ENCODE measurements at places on chromosomes 2 and 18. TPM values are rescaled to one million over a fixed set of nuclear protein-coding genes. Genes with fewer than 3 reads are reported as not detected.

Gene RIF1
- 56.1 TPM for total RNA-seq

Gene DLX2
- not detected for total RNA-seq

Gene CABLES1
- total RNA-seq = 0.73 TPM

Gene KCNE4
- not detected for total RNA-seq

Gene MC2R
- not detected for total RNA-seq

Gene ZNF521
- total RNA-seq = not detected

Gene SLC38A11
- 1.6 TPM for total RNA-seq

- no peak overlapping the region for H3K4me3 ChIP-seq
- peaks cover 15% of the 10 kb centered on the region for H3K36me3 ChIP-seq
- no peak for DNase-seq
- no peaks in the 10 kb centered on the region for H3K27me3 ChIP-seq
These were observed 15.2 kb downstream of the LANCL1 start for GRCh38 chr2:210461401-210461800.

DNA sequence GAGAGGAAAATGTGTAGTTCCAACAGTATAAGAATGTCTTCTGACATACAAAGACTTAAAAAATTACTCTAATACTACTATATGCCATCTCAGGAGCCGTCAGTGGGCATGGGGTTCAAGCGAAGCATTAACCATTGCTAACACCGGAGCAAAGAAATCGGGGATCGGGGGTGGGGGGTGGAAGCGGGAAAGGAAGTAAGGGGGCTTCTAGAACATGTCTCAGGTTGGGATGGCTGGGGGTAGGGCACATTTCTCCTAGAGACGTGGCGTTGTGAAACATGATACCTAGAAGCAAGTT is 702 bp downstream of the LMAN1 start:
- no peak for DNase-seq
- H3K4me1 ChIP-seq = peaks cover 18% of the 10 kb centered on the region
- H3K36me3 ChIP-seq = peaks cover 3% of the 10 kb centered on the region
- H3K4me3 ChIP-seq = peak overlapping the region; percentile 100
- peak overlapping the region; percentile 98 for H3K27ac ChIP-seq

- peaks cover 2% of the 10 kb centered on the region for H3K36me3 ChIP-seq
- peak overlapping the region; percentile 99 for H3K27ac ChIP-seq
- peak overlapping the region; percentile 93 for H3K4me3 ChIP-seq
- no peaks in the 10 kb centered on the region for H3K27me3 ChIP-seq
- DNase-seq = no peak
These were observed 90.2 kb downstream of the FAM161A start for GRCh38 chr2:61763605-61764034.

DNA sequence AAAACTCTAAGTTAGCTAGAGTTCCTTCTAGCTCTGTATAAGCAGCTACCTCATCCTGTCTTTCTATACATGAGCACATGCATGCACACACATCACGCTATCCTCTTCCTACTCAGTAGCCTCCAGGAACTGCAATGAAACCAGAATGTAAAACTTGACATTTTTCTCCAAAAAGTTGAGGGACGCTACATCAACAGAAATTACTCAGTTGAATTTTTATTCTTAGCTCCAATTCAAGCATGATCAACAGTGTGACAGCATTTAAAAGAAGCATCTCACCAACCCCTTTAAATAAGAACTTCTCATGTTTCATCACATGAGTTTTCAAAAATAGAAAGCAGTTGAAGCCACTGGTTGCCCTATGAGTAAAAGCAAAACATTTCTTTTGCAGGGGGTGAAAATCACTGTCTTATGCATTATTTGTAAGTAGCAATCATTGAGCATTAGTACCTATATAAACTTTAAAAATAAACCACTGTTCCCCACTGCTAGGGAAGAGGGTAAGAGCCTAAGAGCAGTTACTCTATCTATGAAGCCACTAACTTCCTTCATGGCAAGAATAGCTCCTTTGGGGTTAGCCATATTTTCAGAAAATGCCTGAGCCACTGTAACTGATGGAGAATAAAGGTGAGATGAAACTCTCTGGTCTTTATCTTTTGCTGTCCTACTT is 77.9 kb upstream of the ARL5A start:
- no peaks in the 10 kb centered on the region for H3K36me3 ChIP-seq
- DNase-seq = no peak
- peaks cover 6% of the 10 kb centered on the region for H3K4me1 ChIP-seq
- H3K27me3 ChIP-seq = peaks cover 2% of the 10 kb centered on the region

- peak; percentile 49 for DNase-seq
- peaks cover 3% of the 10 kb centered on the region for H3K36me3 ChIP-seq
- H3K4me1 ChIP-seq = peaks cover 43% of the 10 kb centered on the region
- H3K27ac ChIP-seq = peak overlapping the region; percentile 39
- H3K27me3 ChIP-seq = no peaks in the 10 kb centered on the region
- peak overlapping the region; percentile 90 for H3K4me3 ChIP-seq
These were observed 616 bp downstream of the RNPEPL1 start for GRCh38 chr2:240568678-240569522.

DNA sequence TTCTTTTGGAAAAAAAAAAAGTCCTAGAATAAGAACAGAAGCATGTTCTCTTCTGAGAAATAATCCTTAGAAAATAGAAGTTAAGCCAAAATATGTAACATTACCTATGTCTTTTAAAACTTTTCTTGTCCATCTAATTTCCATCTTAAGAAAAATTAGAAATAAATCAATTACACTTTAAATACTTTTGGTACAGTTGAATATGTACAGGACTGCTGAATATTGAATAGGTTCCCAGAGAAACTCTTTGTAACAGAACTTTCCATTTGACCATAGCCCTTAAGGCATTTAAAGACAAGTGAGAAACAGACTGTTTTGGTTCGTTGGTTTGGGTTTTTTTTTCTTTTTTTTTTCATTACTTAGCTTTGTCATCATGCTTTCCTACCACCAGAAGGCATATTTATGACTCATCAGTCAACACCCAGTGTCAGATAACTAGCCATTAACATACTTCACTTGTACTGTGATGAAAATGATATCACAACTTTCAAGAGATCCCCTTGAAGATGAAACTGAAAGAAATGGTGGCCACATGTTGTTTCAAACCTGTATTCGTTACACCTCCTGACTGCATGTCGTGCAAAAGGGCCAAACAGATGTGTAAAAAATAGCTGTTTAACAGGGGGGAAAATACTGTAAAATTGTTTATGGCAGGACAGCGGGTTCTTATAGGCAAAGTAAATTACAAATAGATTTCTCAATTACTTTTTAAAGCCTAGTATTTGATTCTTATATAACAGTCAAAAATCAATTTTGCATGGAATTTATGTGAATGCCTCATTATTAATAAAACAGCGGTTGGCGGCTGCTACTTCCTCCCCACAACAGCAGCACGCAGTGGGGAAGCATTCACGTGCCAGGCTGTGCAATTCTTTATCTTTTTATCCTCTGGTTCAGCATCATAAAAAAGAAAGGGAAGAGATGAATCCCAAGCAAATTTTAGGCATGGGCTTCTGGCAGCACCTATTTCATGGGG is 280.7 kb upstream of the HNRNPA3 start:
- H3K4me3 ChIP-seq = peak overlapping the region; percentile 37
- H3K4me1 ChIP-seq = peaks cover 7% of the 10 kb centered on the region
- peak overlapping the region; percentile 14 for H3K27ac ChIP-seq
- no peak for DNase-seq

DNA sequence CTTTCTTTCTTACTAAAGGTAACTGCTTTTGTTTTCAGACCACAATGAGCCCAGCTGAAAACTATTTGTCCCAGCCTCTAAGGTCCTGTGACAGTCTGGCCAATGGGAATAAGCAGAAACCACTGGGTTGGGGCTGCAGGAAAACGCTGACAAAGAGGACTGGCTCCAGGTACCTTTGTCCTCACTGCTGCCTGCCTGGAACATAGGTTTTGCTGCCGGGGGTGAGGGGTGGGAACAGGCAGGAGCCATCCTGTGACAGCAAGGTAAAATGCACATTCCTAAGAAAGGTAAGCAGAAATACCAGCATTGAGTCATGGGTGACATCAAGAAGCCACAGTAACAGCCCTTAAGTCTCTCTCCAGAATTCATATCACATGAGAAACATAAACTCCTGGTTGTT is 21.6 kb downstream of the PTPN2 start:
- H3K36me3 ChIP-seq = no peaks in the 10 kb centered on the region
- H3K27me3 ChIP-seq = no peaks in the 10 kb centered on the region
- peak overlapping the region; percentile 54 for H3K27ac ChIP-seq
- H3K4me3 ChIP-seq = no peak overlapping the region

DNA sequence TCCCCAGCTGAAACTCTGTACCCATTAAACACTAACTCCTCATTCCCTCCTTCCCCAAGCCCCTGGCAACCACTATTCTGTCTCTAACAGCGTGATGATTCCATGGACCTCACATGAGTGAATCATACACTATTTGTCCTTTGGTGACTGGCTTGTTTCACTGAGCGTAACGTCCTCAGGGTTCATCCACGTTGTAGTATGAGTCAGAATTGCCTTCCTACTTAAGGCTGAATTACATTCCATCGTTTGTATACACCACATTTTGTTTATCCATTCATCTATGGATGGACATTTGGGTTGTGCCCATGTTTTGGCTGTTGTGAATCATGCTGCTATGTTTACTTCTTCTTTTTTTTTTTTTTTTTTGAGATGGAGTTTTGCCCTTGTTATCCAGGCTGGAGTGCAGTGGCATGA is 19.6 kb upstream of the CABLES1 start:
- peaks cover 10% of the 10 kb centered on the region for H3K4me1 ChIP-seq
- H3K36me3 ChIP-seq = no peaks in the 10 kb centered on the region

GRCh38 chr2:95060446-95061118 is 35.1 kb downstream of the MAL start:
- no peak overlapping the region for H3K4me3 ChIP-seq
- H3K27ac ChIP-seq = peak overlapping the region; percentile 91
- H3K36me3 ChIP-seq = no peaks in the 10 kb centered on the region
- peaks cover 35% of the 10 kb centered on the region for H3K4me1 ChIP-seq
- no peak for DNase-seq

GRCh38 chr2:227789803-227790202 is 23.8 kb upstream of the CCL20 start:
- no peak overlapping the region for H3K4me3 ChIP-seq
- H3K36me3 ChIP-seq = peaks cover 2% of the 10 kb centered on the region
- peaks cover 2% of the 10 kb centered on the region for H3K4me1 ChIP-seq
- no peak overlapping the region for H3K27ac ChIP-seq

DNA sequence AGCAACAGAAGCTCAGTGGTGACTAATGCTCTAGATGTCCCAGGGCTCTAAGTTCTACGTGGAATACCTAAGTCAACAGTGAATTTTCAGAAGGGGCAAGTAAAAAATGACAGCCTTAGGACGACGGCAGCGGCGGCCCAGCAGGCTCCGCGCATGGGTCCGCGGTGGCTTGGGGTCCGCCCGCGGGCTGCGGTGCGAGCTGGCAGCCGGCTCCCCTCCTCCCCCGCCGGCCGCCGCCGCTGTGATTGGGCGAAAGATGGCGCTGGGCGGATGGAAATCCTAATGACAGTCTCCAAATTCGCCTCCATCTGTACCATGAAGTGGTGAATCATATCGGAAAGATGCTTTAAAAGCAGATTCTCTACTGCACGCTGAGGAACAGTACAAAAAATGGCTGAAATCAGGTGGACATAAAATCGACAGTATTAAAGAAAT is 74.7 kb downstream of the HNRNPLL start:
- H3K4me1 ChIP-seq = peaks cover 10% of the 10 kb centered on the region
- H3K4me3 ChIP-seq = peak overlapping the region; percentile 67
- peaks cover 23% of the 10 kb centered on the region for H3K27me3 ChIP-seq
- no peak overlapping the region for H3K27ac ChIP-seq

GRCh38 chr2:95271381-95271971 is 2.8 kb upstream of the PROM2 start:
- peak; percentile 6 for DNase-seq
- H3K27me3 ChIP-seq = peaks cover 11% of the 10 kb centered on the region
- H3K36me3 ChIP-seq = no peaks in the 10 kb centered on the region
- H3K27ac ChIP-seq = no peak overlapping the region
- no peaks in the 10 kb centered on the region for H3K4me1 ChIP-seq
- H3K4me3 ChIP-seq = no peak overlapping the region

GRCh38 chr2:66594001-66594400 is 159.1 kb downstream of the MEIS1 start:
- no peaks in the 10 kb centered on the region for H3K4me1 ChIP-seq
- H3K4me3 ChIP-seq = no peak overlapping the region
- H3K27me3 ChIP-seq = no peaks in the 10 kb centered on the region
- no peaks in the 10 kb centered on the region for H3K36me3 ChIP-seq
- no peak overlapping the region for H3K27ac ChIP-seq

DNA sequence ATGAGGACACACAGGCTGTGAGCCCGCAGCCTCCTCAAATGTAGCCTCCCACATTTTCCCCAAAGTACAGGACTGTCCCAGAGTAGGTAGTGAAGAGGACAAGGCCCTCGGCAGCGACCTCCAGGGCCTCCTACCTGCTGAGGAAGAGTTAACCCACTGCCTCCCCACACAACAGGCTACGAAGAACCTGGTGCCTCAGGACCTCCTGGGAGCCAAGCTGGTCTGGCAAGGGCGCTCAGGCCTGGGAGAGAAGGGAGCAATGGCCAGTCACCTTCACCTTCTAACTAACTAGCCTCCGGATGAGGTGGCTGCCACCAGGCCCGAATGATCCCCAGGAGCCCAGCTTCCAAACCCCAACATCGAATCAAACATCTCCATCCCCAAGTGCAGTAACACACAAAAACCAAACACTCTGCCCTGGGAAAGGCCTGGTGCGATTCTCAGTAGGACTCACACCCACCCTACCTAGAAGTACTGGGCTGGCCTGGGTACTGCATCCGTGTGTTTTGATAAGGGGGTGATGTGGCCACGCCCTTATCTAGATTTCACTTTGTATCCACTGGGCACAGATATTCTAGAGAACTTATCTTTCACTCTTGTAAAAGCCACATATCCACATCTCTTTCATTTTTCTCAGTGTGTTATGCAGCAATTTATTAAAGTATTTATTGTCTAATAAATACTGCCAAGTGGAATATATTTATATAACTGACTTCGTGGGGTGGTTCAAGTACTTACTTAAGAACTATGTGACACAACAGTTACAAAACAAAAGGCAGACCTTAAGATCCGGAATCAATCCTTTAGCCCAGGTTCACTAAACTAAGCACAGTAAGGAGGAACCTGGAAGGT is 9.7 kb downstream of the ERFE start:
- H3K27me3 ChIP-seq = peaks cover 10% of the 10 kb centered on the region
- H3K4me3 ChIP-seq = peak overlapping the region; percentile 15
- peaks cover 10% of the 10 kb centered on the region for H3K4me1 ChIP-seq
- peaks cover 13% of the 10 kb centered on the region for H3K36me3 ChIP-seq
- no peak overlapping the region for H3K27ac ChIP-seq

DNA sequence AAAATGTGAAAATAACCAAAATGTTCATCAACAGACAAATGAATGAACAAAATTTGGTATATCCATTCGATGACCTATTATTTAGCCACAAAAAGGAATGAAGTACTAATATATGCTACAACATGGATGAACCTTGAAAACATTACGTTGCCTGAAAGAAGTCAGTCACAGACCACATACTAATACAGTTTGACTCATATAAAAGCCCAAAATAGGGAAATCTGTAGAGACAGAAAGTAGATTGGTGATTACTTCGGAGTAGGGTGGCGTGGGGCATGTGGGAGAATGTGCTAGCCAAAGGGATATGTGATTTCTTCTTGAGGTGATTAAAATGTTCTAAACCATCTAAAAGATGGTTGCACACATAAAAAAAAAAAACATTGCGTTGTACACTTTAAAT is 44.2 kb upstream of the PPM1B start:
- H3K4me3 ChIP-seq = no peak overlapping the region
- DNase-seq = no peak
- peaks cover 23% of the 10 kb centered on the region for H3K27me3 ChIP-seq
- H3K4me1 ChIP-seq = peaks cover 4% of the 10 kb centered on the region
- no peaks in the 10 kb centered on the region for H3K36me3 ChIP-seq
- peak overlapping the region; percentile 16 for H3K27ac ChIP-seq

GRCh38 chr2:51717312-51717711 is 685.4 kb upstream of the NRXN1 start:
- H3K27me3 ChIP-seq = no peaks in the 10 kb centered on the region
- no peak overlapping the region for H3K4me3 ChIP-seq
- H3K36me3 ChIP-seq = no peaks in the 10 kb centered on the region
- no peak overlapping the region for H3K27ac ChIP-seq
- H3K4me1 ChIP-seq = no peaks in the 10 kb centered on the region

Measured in T-helper 17 cell (primary cell).